M059J (cell line): ENCODE measurements at places on chromosomes 4 and X.
A peak's percentile ranks its signal among the peaks of the same experiment; 100 is the strongest.

DNA sequence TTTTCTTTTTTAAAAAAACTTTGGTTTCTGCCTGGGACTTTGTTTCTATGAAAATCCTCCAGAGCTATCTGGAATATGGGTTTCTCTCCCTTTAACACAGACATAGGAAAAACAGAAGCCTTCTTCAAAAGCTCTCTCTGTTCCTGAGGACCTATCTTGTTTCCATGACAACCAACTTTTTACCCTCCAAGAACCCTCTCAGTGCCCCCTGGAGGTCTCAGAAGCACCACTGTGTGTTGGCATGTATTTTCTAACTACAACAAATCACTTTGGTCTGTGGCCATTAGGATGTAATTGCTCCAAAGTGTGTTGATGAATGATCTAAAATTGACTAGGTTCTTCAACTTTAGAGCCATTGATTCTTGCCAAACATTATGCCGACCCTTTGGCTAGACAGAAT lies 1331.6 kb downstream of the ADGRL3 start:
- no peak for DNase-seq

GRCh38 chrX:107716118-107716684 lies 59.4 kb downstream of the TSC22D3 start:
- DNase-seq = peak; percentile 39

- DNase-seq = no peak
These were observed 233.7 kb downstream of the PRDM5 start for GRCh38 chr4:120688791-120689190.

DNA sequence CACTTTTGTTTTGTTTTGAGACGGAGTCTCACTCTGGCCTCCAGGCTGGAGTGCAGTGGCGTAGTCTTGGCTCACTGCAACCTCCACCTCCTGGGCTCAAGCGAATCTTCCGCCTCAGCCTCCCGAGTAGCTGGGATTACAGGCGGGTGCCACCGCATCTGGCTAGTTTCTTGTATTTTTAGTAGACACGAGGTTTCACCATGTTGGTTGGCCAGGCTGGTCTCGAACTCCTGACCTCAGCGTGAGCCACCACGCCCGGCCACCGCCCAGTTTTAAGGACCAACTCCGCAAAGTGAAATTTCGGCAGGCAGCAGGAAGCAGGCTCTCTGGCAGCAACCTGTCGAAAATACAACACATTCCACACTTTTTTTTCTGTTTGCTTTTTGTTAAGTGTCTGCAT lies 13.4 kb downstream of the DHRSX start:
- DNase-seq = no peak

DNA sequence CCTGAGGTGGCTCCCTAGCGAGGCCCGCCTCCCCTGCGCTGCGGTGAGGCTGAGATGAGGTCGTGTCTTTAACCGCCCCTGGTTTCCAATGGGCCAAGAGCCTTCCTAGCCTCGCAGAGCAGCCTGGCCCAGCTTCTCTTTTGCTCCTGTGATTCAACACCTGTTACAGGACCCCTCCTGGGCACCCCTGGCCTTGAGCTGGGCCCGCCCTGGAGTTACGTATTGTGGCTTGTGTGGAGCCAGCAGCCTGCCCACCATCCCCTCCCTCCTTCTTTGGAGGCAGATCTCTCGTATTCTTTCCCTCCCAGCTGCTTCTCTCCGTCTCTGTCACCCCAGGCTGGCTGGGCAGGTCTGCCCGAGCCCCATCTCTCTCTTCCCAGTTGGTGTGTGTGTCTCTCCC lies 19.3 kb upstream of the UBA1 start:
- DNase-seq = no peak

DNA sequence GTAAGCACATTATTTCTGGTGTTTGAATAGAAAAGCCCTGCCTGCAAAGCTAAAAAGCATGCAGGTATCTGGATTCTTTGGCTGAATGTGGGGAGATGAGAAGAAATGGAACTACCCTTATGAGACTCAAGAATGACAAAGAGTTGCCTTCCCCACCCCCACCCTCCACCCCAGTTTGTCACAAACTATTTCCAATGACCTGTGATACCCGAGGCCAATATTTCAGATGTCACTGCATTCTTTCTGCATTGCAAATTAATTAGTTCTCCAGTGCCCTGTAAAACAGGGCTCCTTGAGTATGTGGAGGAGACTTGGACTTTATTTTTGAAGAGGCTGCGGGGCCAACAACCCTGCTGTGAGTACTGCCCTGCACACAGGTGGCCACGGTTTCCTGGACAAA lies 116.4 kb downstream of the ZNF827 start:
- DNase-seq = no peak

DNA sequence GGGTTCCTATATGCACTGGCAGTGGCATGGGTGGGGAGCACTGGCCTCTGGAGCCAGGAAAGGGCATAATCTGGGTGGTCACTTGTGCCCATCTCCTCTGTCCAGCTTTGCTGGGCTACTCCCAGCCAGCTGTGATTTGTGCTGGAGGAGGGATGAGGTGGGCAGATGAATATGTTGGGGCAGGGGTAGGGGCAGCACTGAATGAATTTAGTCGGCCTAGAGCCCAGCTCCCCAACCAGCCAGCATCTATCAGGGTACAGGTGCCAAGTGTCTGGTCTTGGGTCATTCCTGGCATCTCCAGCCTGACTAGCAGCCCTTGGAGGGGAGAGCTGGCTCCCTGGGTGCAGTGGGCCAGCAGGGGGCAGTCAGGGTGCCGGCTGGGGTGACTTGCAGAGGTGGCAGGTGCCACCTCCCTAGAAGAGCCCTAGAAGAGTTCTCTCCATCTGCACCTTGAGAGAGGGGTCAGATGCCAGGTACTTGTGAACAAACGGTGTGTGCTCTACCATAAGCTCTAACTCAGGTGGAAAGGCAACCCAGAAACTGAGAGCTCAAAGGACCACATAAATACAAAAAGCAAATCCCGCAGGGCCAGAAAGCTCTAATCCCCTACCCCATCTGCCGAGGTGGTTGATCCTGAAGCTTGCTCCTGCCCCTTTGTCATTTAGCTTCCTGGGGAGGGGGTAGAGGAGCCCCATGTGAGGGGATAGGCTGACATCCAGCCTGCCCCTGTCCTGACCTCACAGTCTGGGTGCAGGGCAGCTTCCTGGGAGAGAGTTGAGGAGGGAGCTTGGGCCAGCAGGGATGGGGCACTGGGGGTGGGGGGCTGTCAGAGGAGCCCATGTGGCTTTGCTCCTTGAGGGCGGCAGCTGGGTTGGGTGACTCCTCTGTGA lies 2.2 kb downstream of the SORCS2 start:
- no peak for DNase-seq

DNA sequence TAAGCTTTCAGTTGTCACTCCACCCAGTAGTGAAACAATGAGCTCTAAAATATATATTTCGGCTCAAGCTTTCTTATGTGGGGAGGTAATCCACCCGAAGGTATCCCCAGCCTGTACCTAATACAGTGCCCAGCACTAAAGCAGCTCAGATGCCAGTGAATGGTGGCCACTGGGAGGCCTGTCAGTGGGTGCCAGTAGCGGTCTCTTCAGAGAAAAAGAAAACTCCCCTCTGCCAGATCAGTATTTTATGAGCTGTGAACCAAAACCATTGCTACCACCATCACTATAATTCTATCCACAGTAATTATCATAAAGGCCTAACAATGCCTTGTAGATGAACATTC lies 835 bp upstream of the NFKB1 start:
- DNase-seq = peak; percentile 25

GRCh38 chr4:128686032-128686465 lies 123.5 kb upstream of the JADE1 start:
- DNase-seq = no peak

DNA sequence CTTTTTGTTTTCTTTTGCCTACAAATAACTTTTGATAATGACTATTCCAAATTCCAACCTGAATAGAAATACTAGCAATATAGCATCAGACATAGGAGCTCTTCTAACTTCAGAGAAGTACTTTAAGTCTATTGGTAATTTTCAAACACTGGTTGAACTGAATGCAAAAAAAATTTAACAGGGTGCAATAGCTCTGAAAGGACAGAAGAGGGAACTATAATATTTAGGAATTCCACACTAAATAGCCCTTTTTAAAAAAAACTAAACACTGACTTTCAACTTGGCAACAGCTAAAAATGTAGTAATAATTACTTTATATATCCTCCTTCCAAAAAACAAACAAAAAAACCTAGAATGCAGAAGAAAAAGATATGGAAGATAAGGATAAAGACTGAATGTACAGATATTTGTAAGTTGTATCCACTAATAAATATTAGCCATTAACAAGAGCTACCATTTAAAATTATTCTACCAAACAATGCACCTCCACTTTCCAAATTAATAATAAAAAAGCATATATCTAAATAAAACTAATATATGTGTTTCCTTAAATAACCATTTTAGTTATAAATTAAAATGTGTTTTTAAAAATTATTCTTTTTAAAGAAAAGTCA lies 81.4 kb downstream of the FBXW7 start:
- peak; percentile 11 for DNase-seq

GRCh38 chr4:140284456-140284855 lies 89.0 kb upstream of the SCOC start:
- no peak for DNase-seq

DNA sequence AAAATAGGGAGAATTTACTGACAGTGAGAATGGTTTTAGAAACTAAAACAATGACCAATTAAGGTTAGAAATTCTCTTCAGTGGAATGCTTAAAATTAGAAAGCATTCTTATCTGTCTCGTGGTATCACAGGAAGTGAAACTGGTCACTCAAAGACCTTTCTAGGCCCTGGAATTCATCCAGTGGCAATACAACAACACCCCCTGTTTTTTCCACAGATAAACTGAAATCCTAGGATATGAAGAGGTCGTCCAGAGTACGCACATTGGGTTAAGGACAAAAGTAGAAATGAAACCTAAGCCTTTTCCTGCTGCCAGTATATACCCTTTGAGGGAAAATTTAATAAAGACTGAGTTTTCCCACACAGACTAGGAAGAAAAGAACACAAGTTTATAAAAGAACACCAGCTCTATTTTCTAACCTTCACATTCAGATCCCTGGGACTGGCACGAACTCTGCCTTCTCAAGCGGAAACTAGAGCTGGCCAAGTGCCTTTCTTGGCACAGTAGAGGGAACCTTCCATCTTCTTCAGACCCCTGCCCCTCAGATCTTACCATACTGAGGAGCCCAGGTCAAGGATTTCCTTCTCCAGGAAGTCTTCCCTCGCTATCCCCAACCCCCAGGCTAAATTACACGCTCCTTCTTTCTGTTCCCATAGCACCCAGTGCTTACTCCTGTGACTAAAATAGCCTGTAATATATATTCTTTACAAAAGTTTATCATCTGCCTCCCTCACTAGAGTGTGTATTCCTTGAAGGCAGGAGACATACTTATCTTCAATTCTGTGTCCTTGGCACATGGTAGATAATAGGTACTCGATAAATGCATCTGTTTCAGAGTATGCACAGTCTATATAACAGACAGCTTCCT lies 16.9 kb downstream of the LHFPL1 start:
- DNase-seq = peak; percentile 33

GRCh38 chr4:77631276-77631675 lies 25.7 kb downstream of the CXCL13 start:
- no peak for DNase-seq

DNA sequence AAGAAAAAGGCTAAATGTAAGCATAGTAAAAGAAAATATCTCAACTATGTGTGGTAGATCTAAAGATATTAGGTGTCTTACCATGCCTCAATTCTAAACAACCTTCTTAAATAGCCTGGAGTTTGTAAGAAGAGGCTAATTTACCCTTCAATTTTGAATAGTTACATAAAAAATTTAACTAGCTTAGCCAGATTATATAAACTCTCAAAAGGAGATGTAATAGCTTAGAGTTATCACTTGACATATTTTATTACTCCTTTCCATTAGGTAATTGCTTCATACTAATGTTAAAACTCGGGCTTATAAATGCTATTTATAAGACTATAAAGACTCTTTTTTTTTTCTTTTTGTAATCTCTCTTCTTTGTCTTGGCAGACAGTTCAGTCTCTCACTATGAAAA lies 297.5 kb upstream of the PABPC4L start:
- peak; percentile 27 for DNase-seq

DNA sequence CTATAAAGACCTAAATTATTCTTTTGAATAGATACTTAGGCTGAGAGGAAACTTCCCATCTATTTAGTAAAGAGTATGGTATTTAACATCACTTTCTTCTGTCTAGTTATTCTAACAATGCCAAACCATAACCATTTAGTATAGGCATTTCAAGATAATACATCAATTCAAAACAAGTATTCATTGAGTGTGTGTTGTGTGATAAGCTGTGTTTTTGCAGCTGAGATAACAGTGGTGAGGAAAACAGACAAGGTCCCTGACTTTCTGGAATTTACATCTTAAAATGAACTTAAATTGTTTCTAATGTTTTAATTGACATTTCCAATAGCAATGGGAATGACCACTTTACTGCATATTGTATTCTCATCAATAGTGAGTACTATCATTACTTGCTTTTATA lies 22.4 kb upstream of the TSPAN5 start:
- no peak for DNase-seq

DNA sequence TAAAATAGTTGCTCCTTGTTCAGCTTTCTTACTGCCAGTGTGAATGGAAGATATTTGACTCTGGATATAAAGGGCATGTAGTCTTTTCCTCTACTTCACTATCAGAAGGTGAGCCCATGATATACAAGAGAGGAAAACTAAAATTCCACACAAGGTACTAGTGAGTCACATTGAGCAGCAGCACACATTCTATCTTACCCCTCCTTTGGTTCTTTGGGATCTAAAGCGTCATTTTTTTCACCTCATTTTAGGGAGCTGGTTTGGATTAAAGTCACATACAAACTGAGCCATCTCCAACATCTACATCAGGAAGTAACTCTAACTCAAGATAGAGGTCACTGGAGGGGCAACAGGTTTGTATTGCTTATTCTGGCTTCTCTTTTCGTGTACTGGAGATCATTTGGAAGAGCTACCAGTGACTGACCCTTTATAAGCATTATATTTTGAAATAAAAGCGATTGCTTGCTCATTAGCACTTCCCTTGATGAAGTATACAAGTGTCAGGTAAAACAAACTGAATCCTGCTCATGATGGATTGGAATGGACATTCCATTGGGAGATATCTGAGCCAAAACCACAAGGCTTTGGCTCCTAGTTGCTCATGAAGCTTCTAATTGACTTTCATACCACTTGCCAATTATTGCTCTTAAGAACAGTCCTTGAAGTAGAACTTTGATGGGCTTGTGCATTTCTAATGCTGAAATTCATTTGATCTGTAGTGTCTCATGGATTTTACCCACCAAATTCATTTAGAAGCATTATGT lies 124.1 kb downstream of the SPCS3 start:
- DNase-seq = peak; percentile 78

- peak; percentile 81 for DNase-seq
These were observed 26.5 kb downstream of the SPARCL1 start for GRCh38 chr4:87502580-87503238.
